Left kidney (tissue), 8 donors: ENCODE measurements at places on chromosomes 1 and 21. TPM values are rescaled to one million over a fixed set of nuclear protein-coding genes. Genes with fewer than 3 reads are reported as not detected.

GRCh38 chr21:31130821-31131220, 92.5 kb upstream of the KRTAP19-8 start:
- no peak for DNase-seq

The OR2T5 gene
- polyA plus RNA-seq = not detected

The MPL gene
- 0.83 TPM for polyA plus RNA-seq

DNA sequence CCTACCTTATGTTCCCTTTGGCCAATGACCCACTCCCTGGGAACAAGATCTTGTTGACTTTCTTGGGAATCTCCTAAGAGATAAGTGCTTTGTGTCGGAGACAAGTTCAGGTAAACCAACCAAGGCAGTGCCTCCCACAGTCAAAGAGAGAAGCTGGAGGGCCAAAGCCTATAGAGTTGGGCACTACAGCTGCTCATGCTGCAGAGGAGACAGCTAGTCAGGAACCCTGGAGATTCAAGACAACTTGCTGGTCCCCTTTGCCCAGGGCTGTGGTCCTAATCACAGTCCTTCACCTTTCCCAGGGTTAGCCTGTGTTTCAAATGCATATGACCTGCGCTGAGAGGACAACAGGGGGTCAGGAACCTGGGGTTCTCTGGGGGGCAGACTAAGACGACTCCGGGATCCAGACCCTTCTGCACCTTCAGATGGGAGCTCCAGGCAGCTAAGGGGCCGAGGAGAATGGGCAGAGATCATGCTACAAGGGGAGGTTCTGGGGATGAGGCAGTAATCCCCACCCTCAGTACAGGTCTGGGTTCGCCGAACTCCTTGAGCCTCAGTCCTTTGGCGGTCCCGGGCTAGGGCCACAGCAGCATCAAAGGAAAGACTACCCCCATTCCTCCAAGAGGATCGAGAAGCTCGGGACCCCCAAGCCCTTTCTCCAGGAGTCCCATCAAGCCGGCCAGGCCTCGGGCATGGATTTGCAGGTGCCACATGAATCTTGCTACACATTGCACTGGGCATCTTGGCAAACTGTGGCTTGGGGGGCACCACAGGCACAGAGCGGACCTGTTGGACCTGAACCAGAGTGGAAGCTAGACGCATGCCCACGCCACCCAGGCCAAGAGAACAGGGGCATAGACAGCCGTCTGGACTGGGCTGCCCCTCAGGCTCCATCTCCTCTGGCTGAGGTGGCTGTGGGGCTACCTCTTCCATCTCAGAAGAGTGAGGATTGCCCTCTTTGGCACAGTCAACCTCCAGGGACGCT, 2.0 kb upstream of the USF1 start:
- no peak for DNase-seq

The FCRL4 gene
- not detected for polyA plus RNA-seq

GRCh38 chr1:171801487-171801891, 20.0 kb downstream of the METTL13 start:
- DNase-seq = peak; percentile 65

The RBP7 gene
- polyA plus RNA-seq = 15.3 TPM

DNA sequence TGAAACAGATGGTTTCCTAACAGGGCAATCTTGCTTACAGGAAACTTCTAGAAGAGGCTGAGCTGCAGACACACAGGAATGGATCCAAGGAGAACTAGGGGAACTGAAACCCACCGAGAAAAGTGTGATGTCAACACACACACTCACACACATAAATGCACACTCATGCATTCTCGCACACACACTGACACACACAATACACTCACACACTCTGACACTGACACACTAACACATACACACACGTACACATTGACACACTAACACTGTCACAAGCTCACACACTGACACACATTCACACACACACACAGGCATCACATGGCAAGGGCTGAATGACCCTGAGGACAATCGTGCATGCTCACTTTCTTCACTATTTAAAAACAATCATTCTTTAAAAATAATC, 142.7 kb downstream of the NPHP4 start:
- no peak for DNase-seq

The ZNF648 gene
- polyA plus RNA-seq = 0.63 TPM

The KANK4 gene
- polyA plus RNA-seq = 23.4 TPM

DNA sequence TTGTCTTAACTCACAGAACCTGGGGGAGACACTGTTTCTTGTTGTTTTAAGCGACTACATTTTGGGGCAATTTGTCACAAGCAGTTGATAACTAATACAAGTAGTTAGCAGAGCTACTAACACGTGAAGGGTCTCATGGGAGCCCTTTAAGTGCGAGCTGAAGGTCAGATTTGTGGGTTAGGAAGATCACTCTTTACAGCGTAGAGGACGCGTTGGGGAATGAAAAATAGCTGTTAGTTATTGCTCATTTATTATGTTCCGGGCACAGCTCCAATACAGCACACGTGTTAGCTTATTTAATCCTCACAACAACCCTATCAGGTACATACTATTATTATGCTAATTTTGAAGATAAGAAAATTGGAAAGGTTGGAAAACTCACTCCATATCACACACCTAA, 95.9 kb downstream of the ACTL8 start:
- no peak for DNase-seq

The PTPRU gene
- polyA plus RNA-seq = 13.1 TPM

DNA sequence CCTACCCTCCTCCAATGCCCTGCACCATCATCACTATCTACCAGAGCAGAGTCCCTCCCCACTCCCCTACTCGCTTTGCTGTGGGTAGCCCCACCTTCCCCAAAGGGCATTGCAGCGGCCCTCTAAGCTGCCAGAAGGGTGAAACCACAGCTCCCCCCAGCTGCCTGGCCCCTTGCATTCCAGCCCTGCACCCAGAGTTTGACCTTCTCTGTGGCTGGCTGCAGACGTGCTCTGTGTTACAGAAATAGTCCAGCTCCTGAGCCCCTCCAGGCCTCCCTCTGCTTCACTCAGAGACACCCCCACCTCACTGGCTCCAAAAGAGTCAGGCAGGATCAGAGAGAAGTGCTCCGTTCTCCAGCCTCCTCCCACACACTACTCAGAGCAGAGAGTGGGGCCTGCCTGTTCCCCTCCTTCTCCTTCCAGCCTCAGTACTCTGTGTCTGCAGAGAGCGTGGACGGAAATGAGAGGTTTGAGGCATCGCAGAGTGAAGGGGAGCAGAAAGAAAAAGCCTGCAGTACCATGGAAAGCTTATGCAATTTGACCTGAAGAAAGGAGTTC, 63.2 kb downstream of the PLEKHA6 start:
- no peak for DNase-seq

DNA sequence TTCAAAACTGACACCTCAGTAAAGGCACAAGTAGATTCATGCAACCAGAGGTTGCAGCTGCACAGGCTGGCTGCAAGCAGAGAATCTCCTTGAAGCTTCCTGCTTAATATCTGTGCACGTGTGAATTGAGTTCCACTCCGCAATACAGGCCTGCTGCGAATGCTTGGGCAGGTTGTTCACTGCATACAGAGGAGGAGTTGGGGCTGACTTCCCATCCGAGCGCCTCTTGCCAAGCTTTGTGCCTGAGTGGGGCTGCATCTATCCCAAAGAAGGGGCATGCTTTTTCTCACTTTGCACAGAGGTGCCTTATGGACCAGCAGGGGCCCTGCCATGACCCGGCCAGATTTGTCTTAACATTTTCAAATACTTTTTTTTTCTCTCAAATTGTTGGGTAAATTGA, 17.9 kb upstream of the PADI1 start:
- no peak for DNase-seq

The CERS2 gene
- 307 TPM for polyA plus RNA-seq

DNA sequence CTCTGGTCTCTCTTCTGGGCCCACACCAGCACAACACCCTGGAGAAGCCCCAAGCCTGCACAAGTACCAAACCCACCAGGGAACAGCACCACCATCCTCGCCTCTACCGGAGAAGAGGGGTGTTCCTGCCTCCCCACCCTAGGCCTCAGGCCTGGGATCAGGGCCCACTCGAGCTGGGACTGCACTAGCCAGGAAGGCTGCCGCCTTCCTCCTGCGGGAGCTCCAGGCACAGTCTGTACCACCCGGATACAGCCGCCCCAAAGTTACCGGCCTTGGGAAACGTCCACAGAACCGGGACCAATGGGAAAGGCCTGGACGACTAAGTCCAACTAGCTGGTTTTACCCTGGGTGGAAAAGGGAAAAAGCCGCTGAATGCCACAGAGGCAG, 3.4 kb downstream of the TAL1 start:
- DNase-seq = no peak

DNA sequence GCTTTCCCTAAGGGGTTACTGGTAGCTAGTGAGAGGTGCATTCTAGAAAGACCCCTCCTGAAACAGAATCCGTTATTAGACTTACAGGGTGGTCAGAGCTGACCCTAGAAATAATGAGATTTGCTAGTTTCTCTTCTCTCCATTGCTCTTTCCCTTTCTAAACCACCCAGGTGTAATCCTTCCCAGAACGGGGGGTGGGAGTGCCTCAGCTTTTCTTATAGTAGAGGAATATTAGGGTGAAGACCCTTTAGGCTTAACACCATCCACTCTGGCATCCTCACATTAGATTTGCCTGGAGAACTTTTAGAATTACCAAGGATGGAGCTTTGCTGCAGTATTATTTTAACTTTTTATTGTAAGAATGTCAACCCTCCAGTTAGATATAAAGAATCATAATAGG, 49.4 kb downstream of the CAPN9 start:
- no peak for DNase-seq

DNA sequence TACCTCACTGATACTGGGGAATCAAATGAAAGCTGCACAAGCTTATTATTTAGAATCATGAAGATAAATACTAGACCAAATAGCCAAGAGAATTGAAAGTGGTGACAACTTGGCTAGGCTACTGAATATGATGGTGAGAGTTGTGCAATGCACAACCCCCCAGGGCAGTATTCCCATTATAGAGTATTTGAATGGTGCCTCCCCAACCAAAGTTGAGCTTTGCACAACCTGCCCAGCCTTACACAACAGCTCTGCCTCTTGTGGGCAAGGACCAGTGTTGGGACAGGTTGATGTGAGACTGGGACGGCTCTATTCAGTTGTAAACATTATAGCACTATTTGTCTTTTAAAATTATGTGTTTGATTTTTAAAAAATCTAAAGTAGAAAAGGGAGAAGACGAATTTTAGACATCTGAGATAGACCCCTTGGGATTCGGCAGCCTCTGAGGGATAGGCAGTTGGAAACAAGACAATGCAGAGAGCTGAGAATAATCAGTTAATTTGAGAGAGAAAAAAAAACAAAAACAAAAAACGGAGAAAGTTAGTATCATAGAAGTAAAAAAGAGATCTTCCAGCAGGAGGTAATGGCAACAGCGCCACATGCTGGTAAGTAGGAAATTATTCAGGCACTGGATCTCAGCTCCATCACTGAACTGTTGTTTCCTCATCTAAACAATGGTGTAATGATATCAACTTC, 91.0 kb upstream of the KCNA3 start:
- DNase-seq = peak; percentile 13

The COG2 gene
- polyA plus RNA-seq = 47.3 TPM

DNA sequence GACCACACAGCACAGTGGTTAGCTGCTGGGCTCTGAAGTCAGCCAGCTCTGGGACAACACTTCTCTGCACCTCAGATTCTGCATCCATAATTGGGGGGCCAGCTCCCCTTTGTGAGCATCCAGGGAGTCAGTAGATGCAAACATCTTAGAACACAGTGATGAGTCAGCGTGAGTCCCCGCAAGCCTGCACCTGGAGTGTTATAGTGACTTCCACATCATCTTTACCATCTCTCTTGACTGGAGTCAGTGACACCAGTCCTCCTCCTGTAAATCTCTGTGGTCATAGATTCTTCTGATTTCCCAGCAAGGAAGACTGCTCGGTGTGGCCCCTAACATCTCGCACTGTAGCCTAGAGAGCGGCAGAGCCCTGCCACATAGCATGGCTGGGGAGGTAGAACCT, 13.9 kb upstream of the EDN2 start:
- no peak for DNase-seq
